ENCODE measurements at places on chromosomes 7 and 10. TPM values are rescaled to one million over a fixed set of nuclear protein-coding genes. Genes with fewer than 3 reads are reported as not detected.
A peak's percentile ranks its signal among the peaks of the same experiment; 100 is the strongest.

GET4 gene
- total RNA-seq = 62.8 TPM

DNA sequence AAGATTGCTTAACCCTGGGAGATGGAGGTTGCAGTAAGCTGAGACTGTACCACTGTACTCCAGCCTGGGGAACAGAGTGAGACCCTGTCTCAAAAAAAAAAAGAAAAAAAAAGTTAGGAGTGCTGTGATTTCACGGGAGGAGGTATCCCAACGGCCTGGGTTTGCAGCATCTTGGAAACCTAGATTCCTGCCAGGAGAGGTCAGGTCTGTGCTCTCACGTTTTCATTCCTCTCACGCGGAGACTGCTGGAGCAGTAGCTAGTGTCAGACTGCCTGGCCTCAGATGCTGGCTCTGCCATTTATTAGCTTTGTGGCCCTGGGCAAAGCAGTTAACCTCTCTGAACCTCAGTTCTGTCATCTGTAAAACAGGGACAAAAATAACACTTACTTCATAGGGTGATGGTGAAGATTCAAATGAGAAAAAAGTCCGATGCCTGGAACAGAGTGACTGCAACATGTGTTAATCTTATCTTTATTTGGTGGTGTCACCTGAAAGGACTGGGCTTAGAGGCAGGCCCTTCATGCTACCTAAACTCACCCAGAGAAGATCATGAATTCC lies 94.9 kb downstream of the GAD2 start:
- no peaks in the 10 kb centered on the region for H3K27me3 ChIP-seq
- no peak for DNase-seq
- no peak overlapping the region for H3K27ac ChIP-seq
- H3K4me3 ChIP-seq = no peak overlapping the region

RBM20 gene
- not detected for total RNA-seq

PKD2L1 gene
- total RNA-seq = not detected

DNA sequence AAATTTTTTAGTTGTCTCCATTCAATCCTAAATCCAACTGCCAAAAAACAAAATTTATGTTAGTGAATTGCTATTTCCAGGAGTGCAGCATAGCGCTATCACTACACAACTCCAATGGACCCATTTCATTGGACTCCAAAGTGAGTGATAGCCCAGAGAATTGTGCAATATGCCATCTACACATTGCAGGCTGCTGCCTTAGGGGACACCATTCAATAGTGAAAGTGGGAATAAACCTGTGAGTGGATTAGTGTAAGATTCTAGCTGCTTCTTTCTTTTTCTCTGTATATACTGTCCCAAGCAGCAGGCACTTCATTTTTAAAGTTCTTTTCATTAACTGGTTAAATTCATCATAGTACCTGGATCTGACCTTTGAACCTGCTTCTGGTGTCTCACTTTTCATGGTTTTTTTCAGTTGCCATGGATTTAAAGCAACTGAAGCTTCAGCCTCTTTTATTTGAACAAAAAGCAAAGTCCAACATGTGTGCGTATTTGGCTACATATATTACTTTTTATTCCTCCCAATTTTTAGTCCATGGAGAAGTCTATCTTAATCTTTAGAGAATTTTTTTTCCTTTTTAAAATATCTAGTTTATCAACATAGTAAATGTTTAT lies 97.3 kb downstream of the DGKB start:
- no peak overlapping the region for H3K4me3 ChIP-seq
- H3K36me3 ChIP-seq = no peaks in the 10 kb centered on the region
- H3K4me1 ChIP-seq = no peaks in the 10 kb centered on the region
- DNase-seq = no peak
- H3K27ac ChIP-seq = no peak overlapping the region
- H3K27me3 ChIP-seq = no peaks in the 10 kb centered on the region

CLRN3 gene
- total RNA-seq = not detected

GRCh38 chr7:101164071-101164840 lies 1.1 kb downstream of the VGF start:
- H3K36me3 ChIP-seq = no peaks in the 10 kb centered on the region
- DNase-seq = peak; percentile 53

DNA sequence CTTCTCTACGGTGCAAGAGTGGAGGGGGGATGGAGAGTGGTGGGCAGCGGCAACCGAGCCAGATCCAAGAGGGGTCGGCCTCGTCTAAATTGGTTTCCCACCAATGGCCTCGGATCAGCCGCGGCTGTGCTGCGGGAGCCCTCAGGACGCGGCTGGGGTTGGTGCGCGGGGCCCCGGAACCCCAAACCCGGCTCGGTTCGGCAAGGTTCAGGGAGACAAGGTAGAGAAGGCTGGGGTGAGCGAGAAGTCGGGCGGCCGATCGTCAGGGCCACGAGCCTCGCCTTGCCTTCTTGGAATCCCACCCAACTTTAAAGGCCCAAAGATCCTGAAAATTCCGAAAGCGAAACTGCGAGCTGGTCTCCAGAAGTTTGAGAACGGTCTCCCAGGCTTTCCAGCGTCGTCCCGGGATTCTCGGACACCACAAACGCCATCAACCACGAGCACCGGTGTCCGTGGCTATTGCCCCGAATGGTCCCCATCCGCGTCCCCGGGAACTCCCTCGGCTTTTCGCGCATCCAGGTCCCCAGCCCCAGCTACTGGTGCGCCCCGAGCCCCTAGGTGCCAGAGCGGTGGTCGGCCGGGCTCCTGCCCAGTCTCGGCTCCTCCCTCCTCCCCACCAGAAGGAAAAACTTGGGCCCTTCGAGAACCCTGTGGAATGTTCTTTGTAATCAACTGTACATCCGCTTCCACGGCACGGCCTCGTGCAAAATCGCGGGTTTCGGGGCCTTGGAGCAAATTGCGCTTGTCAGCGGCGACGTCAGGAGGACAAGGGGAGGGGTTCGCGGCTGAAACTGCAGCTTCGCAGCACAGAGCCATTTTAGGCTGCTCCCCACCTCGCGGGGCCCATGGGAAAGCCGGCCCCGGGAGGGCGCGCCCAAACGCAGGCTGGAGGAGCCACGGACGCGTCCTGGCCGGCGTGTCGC lies 3.2 kb downstream of the SFMBT2 start:
- DNase-seq = peak; percentile 56
- H3K4me3 ChIP-seq = peak overlapping the region; percentile 52
- H3K27ac ChIP-seq = no peak overlapping the region
- no peaks in the 10 kb centered on the region for H3K36me3 ChIP-seq
- no peaks in the 10 kb centered on the region for H3K27me3 ChIP-seq

UBTD1 gene
- 1.8 TPM for total RNA-seq

GRCh38 chr7:70031245-70031644 lies 433.0 kb downstream of the AUTS2 start:
- no peak for DNase-seq
- H3K4me3 ChIP-seq = no peak overlapping the region
- no peaks in the 10 kb centered on the region for H3K36me3 ChIP-seq
- peaks cover 14% of the 10 kb centered on the region for H3K4me1 ChIP-seq

- no peak overlapping the region for H3K27ac ChIP-seq
- no peaks in the 10 kb centered on the region for H3K4me1 ChIP-seq
- H3K36me3 ChIP-seq = no peaks in the 10 kb centered on the region
- no peak overlapping the region for H3K4me3 ChIP-seq
Observed at GRCh38 chr7:27359181-27360125, 116.9 kb downstream of the EVX1 start.

BCL7B gene
- total RNA-seq = 64.5 TPM

All from B cell (primary cell).